ENCODE measurements at places on chromosomes 16 and 17.

DNA sequence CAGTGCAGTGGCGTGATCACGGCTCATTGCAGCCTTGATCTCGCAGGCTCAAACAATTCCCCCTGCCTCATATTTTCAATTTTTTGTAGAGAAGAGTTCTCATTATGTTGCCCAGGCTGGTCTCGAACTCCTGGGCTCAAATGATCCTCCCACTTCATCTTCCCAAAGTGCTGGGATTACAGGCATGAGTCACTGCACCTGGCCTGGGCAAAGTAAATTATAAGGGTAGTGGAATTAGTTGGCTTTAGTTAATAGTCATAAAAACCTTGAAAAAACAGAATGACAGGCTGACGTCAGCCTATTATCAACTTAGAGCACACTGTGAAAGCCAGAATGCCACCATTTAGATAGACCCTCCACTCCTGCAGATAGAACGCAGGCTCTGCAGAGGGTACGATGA, 43.5 kb upstream of the B4GALNT2 start:
- no peak for DNase-seq

GRCh38 chr16:87489434-87490045, 3.3 kb downstream of the ZCCHC14 start:
- no peak for DNase-seq

DNA sequence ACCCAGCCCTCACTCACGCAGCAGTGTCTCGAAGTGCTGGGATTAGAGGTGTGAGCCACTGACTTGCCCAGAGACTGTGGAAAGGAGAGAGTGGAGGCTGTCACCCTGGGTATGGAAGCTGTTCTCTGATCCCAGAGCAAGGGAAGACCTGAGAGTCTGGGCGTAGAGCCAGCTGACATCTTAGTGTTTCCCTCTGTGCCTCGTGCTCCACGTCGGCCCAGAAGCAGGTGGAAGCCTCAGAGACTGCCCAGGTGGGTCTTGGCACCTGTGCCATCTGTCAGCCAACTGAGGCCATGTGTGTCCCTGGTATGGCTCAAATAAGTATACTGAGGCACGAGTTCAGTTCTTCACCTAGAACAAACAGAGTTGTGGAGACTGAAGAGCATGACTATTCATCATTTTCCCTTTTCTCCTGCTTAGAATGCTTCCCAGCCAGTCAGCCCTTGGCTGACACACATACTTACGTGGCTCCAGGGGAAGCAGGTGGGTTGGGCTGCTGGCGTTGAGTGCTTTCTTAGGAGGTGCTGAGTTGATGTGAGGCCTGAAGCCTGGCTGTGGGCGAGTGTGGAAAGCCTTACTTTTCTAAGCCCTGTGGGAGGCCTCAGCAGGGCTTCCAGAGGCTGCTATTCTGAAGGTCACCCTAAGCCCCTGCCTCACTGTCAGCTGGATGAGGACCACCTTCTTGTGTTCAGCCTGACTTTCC, 8.1 kb downstream of the CTRL start:
- no peak for DNase-seq

DNA sequence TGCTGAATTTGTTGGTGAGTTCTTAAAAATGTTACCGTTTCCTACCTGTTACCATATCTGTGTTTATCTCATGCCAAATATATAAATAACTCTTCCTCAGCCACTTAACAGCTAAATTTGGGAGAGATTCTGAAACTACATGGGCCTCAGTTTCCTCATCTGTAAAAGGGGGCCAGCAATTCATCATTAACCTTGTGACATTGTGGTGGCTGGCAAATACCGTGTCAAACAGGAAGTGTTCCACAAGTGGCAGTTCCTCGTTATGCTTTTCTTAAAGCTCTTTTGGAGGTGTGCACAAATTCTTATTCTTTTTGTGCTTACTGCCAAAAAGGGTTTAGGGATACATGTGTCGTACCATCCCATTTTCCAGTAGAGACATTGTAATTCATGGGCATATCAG, 220.4 kb upstream of the CACNG5 start:
- DNase-seq = no peak

DNA sequence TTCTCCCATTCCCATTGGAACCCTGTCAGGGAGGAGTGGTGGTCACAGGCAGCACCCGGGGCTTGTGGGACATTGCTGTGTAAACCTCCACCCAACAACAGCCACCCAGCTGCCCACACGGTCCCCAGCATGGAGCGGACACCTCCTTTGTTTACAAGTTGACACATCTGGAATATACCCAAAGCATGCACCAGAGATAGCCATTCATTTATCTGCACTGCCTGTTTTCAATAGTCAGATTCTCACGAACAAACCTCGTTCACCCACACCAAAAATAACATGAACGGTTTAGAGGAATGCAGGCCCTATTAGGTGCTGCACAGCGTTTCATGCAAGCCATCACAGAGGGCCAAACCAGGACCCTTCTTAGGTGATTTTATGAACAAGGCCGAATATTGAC, 244.8 kb downstream of the FOXL1 start:
- no peak for DNase-seq

- DNase-seq = peak; percentile 83
Measured at GRCh38 chr17:50062293-50063243, 6.7 kb downstream of the ITGA3 start.

DNA sequence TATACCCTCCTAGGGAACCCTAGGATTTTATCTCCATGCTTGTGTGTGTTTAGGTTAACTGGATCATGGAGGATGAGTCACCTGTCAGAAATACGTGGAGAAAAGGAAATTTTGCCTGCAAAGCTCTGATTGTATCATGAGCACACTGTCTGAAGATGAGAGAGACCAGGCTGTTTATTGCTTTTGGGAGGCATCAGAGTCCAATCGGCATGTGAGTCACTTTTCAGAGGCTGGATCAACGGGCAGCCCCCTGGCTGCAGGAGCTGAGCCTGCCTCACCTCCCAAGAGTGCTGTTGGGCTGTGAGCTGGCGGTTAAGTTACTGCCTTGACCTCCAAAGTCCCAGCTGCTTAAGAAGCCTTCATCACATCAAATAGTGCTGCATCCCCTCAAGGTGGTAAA, 41.5 kb upstream of the MED9 start:
- DNase-seq = no peak
